IPS DF 19.7 (cell line): ENCODE measurements at places on chromosomes 2 and 18.

DNA sequence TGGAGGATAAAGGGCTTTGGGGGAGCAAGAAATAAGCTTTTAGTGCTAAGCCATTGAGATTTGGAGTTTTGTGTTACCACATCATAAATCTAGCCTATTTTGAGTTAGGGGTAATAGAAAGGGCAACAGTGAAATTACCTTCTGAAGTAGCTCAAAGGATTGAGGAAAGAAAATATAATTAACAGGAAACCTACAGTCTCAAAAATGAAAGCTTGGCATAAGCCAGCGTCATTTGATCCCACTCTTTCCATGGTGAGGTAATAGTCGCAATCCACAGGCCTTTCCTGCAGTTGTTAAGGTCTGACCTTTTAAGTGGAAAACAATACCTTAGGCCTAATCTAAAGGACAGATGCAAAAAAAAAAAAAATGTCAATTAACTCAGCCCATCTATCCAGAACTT lies 182.7 kb downstream of the UXS1 start:
- DNase-seq, result no peak

DNA sequence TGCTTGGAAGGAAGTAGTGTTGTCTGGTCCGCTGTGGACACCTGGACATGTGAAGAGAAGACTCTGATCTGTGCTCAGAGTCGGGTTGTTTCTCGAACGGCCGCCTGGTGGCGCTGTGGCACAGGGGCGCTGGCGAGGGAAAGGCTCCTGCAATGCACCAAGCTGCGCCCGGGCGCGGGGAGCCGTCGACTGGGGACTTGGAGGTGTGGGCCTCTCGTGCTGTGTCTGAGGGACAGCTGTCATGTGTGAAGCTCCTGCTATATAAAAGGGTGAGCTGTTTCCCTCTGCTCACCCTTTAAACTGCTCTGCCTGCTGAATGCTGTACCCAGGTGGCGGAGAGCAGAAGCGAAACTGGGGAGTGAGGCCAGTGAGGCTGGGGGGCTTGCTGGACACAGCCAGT lies 44.0 kb downstream of the GNAL start:
- DNase-seq, result no peak

DNA sequence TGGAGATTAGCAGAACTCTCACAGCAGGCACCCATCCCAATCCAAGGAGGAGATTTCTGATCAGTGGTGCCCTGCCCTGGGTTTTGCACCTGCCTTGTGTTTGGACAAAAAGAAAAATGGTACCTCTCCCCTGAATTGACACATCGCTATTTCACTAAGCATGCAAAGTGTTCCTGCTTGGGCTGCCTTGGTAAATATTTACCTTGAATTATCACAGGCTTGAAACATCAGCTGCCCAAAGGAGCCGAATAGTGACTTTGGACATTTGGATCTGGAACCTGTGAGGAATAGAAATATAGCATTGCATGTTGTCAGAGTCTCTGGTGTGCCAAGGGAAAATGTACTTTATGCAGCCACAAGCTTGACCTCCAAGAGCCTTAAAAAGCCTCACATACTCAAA lies 926.4 kb upstream of the FANCL start:
- no peak for DNase-seq

- no peak for DNase-seq
Measured at GRCh38 chr2:204109681-204110080, 173.1 kb downstream of the ICOS start.

DNA sequence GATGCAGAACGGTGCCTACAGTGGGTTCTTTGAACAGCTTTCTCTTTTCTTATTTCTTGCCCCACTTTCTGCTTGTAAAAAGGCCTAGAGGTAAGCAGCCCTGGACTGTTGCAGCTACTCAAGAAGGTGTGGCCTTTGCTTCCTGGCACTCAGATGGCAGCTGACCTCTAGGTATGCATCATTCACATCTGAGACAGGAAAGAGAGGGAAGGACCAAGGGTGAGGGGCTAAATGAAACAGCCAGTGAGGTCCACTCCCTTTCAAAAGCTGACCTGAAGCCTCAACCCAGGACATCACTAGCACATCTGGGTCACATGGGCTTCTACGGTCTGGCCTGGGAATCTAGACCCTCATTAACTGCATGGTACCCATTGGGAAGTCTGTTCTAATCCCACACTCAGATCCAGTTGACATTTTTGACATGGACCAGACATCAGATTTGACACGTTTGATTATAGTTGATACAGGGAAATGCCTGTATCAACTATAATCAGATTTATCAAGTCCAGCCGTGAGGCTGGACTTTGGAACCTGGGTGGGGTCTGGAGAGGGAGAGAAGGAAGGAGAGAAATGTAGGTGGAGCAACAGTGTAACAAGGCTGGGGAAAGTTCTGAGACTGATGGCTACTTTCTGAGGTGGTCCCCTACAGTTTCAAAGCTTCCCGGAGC lies 60.2 kb downstream of the E2F6 start:
- no peak for DNase-seq

DNA sequence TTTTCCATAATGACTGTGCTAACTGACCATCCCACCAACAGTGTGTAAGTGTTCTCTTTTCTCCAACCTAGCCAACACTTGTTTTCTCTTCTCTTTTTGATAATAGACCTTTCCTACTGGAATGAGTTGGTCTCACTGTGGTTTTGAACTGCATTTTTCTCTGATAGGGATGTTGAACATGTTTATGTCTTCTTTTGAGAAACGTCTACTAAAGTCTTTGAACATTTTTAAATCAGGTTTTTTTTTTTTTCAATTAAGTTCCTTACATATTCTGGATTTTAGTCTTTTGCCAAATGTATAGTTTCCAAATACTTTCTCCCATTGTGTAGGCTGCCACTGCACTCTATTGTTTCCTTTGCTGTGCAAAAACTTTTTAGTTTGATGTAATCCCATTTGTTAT lies 405.5 kb upstream of the FIGN start:
- DNase-seq, result no peak

GRCh38 chr2:15973481-15974401 lies 33.4 kb downstream of the MYCN start:
- no peak for DNase-seq

DNA sequence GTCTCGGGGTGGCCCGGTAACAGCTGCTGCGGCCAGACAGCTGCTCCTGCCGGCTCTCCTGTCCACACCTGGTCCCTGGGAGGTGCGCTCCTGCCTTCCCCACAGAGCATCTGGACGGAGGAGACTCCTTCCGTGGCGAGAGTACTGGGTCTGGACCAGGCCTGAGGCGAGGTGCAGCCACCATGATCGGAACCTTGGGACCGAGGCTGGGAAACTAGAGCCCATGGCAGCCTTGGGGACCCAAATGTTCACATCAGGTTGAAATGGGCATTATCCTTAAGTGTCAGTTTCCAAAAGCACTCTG lies 628 bp downstream of the GIGYF2 start:
- DNase-seq, result no peak

DNA sequence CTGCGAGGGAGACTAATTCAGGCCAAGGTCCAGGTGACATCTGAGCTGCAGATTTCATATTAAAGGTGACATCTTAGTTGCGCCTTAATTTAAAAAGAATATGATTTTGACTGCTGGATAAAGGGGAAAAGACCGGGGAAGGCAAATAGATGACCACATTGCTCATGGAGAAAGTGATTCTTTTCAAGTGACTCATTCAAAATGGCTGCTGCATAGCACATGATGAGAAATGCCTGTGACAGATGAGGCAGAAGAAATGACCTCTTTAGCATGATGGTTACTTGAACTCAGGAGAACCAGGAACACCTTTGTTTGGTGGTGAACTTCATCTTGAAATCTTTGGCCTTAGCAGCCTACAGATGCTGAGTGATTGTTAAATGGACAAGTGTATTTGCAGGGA lies 385.8 kb upstream of the TRIB2 start:
- no peak for DNase-seq

GRCh38 chr2:222424729-222425671 lies 657 bp downstream of the SGPP2 start:
- no peak for DNase-seq

DNA sequence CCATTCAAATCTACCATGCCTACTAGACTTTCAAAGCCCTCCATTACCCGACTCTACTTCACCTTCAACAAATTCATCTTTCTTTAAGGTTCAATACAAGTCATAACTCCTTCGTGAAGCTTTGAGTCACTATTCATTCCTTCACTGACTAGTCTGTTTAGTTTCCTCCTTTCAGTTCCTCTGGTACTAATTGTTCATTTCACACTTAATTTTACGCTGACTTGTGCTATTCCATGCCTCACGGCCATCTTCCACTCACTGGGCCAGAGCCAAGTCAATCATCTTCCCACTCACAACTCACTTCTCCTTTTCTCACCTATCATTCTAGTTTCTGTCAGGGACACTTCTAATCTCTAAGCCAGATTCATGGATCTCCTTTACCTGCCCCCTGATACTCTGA lies 136.2 kb downstream of the MTX2 start:
- DNase-seq, result no peak

- DNase-seq, result no peak
Measured at GRCh38 chr2:58449286-58450010, 208.3 kb upstream of the FANCL start.

DNA sequence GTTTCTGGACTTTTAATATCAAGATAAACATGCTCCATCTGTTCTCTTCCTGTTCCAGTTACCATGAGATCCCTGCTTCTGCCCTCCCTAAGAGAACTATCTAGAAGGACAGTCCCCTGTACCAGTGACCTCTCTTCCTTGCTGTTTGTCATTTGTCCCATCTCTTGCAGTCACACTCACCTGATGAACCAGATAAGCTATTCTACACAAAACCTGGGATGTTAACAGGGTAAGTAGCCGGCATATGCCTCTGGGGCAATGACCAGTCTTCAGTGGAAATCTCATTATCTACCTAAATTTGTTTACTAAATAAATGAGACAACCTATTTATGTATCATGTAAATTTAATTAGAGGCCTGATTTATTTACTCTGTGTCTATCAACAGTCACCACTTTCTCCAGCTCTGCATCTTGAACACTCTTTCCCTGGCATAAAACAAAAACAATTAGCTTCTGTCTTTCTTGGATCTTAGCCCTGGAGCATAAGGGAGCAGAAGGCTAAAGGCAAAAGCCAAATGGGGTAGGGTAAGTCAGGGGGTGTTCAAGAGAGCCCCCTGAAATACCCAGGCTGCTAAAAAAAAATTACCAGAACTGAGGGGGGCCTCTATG lies 337.7 kb downstream of the ALK start:
- no peak for DNase-seq

DNA sequence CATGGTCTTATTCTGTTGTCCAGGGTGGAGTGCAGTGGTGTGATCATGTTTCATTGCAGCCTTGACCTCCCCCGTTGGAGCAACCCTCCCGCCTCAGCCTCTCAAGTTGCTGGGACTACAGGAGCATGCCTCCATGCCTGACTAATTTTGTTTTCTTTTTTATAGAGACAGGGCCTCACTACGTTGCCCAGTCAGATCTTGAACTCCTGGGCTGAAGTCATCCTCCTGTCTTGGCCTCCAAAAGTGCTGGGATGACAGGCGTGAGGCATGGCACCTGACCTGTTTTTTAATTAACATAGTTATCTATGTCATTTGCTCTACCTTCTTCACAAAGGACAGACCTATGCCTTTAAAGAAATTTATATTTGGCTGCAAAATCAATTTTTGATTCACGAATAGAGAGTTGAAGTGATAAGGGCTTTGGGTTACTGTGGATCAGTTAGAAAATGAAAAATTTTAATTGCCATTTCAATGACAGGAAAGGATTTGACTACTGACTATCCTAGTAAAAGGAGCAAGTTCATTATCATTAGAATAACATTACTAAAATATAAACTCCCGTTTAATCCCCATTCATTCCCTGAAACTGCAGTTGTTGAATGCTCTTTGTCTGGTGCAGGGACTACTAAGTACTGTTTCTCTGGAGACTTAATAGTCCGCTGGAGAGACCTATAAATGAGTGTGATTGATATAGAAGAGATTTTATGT lies 3.7 kb downstream of the RNF138 start:
- no peak for DNase-seq

DNA sequence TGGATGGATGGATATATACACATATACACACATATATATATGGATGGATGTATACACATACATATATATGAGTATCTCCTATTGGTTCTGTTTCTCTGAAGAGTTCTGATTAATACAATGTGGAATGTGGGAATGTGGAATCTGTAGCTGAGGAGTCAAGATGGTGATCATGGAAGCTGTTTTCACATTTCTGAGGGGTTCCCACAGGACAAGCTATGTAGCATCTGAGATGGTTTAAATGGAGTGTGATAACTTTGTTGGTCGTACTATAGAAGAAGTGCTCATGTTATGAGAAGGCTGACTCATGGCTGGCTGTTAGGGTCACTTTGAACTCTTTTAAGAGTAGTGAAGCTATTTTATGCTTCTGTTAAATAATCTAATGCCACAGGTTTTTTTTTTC lies 279.7 kb downstream of the MEIS1 start:
- no peak for DNase-seq

- DNase-seq, result no peak
Measured at GRCh38 chr18:21851327-21851961, 110.9 kb downstream of the MIB1 start.

- DNase-seq, result no peak
Measured at GRCh38 chr18:1840878-1841277, 730.4 kb downstream of the METTL4 start.

DNA sequence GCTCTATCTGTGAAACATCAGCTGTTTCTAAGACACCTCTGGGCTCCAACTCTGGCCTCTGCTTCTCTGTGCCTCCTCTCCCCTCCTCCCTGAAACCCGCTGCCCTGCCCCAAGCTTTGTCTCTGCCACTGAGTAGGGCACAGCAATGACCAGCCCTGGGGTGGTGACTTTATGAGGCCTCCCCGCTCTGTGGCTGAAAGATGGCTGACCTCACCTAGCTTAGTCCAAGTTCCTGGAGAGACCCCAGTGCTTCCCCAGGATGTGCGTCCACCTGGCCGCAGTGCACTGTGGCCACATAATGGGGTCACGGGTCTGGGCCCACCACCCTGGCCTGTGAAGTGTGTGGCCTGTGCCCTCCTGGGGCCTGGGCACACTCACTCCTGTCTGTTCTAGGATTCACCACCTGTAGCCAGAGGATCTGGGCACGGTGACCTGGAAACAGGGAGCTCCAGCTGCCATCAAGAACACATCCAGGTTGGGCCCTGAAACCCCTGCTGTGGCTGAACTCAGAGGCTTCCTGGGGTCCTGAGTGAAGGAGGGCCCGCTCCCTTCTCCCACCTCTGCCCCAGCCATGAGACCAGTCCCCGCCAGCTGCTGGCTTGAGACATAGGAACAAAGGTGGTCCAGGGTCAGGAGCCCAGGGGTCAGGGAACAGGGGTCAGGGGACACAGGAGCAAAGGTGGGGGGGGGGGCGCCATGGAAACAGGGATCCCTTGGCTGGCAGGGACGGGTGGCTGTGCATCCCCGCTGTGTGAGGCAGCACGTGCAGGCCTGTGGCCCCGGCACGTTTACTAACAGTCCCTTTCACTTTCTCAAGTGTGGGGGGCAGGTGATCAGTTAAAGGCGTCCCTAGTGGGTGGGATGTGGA lies 29.3 kb upstream of the OTOS start:
- DNase-seq, result no peak

- DNase-seq, result no peak
Measured at GRCh38 chr18:67864677-67865340, 348.3 kb upstream of the DSEL start.
